ENCODE measurements at places on chromosomes 3 and 15. TPM values are rescaled to one million over a fixed set of nuclear protein-coding genes. Genes with fewer than 3 reads are reported as not detected.

DNA sequence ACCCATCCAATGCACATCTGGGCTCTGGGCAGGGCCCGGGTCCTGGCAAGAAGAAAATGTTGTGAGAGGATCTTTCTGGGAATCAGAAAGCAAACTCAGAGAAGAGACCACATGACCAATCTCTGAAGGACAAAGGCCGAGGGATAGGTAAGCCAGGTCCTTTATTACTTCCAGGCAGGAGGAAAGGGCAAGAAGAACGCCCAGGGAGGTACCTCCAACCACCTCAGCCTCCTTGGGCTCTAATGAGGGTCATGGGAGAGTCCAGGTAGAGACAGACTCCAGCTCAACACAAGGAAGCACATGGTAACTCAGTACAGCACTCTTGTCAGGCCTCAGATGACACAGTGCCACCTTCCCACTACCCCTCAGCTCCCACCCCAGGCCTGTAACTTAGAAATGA, 26.0 kb downstream of the ZNF445 start:
- peaks cover 8% of the 10 kb centered on the region for H3K36me3 ChIP-seq
- no peaks in the 10 kb centered on the region for H3K27me3 ChIP-seq
- no peak overlapping the region for H3K27ac ChIP-seq
- DNase-seq = no peak

The CDHR4 gene
- 0.32 TPM for total RNA-seq

The SLCO3A1 gene
- 0.99 TPM for total RNA-seq

The LTF gene
- 0.22 TPM for total RNA-seq
